ENCODE measurements at places on chromosomes 4 and X.

DNA sequence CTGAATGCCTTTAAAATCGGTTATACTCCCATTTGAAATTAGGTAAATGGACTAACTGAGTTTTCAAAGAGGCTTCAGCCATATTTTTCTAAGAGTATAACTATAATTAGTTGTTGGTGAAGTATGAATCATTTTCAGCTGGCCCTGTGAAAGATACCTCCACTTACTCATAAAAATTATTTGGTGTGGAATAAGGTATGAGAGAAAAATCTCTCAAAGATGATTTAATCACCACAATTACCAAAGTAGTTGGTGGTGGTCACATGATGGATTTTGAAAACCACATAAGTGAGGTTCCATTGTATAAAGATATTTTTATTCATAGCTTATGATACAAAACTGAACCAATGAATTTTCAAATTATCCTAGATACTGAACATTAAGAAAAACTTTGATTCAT is 9.0 kb upstream of the KLHL2 start:
- DNase-seq: no peak

DNA sequence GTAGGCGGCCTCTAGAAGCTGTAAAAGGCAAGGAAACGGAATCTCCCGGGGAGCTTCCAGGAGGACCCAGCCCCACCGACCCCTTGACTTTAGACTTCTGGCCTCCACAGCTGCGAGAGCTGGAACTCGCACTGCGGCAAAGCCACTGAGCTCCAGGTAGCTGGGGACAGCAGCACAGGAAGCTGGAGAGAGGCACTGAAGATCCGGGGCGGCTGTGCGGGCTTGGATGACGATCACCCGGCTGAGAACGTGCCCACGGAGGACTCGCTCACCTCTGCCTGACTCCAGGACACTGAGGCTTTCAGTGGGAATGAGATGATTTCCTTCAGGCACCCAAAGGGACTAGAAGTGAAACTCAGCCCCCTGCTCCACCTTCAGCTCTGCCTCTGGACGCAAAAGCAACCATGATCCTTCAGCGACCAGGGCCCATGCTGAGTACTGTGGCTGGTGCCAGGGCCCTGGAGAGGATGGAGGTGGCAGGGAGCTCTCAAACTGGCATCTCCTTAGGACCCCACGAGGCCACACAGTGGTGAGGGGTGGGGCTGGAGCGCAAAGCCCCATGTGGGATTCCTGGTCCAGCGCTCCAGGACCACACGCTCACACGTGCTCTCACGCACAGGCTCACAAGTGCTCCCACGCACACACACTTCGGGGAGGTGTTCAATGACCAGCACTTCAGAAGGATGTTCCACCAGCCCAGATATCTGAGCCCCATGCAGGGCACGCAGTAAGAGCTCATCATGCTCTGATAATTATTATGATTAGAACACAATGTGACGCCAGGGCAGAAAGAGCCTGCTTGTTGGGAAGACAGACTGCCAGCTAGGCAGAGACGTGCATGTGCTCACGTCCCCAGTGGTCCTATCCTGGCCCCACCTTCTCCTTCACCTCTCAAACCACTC is 47.2 kb downstream of the ADRA2C start:
- no peak for DNase-seq

DNA sequence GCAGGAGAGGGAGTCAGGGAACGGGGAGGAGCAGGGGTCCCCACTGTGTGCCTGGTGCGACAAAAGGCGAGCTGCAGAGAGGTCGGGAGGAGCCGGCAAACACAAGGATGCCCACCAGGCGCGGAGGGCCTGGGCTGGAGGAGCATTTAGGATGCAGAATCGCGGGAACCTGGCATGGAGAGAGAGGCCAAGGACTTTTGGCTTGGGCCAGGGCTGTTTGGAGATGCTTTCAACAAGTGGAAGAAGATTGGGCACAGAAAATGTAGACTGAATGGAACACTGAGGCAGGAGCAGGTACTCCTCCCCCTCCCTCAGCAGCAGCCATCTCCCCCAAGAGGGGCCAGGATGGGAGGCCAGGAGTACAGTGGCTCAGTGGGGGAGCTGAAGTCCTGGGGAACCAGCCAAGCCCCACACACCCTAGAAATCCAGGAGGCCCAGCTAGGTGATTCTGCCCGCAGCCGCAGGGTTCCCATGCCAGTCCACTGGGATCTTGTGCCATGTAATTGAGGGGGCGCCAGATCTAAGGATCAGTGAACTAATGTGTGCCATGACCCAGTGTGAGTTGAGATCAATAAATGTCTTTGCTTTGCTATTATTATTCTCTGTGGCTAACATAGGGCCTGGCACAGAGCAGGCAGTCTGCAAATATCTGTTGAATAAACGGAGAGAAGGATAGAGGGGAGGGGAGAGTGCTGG is 1.1 kb upstream of the ABLIM2 start:
- DNase-seq: no peak

- DNase-seq: no peak
These were observed 730.2 kb downstream of the KCTD8 start for GRCh38 chr4:43718369-43718768.

- no peak for DNase-seq
These were observed 131.7 kb downstream of the SH2D1A start for GRCh38 chrX:124478046-124478445.

- no peak for DNase-seq
These were observed 35.5 kb upstream of the SMAD1 start for GRCh38 chr4:145446184-145446583.

DNA sequence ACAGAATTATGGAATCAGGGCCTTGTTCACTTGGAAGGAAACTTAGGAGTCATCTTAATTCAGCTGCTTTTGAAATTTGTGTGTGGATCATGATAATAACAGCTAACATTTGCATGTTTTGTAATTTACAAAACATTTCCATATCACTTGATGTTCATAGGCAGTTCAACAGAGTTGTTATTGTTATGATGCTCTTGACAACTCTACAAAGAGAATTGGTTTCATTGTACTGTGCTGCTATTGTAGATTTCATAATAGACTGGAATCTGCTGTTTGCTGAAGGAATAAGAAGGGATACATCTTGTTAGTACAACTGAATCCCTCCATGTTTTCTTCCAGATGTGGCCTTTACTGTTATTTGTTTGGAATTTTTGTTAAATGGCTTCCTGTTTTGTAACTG is 83.5 kb downstream of the CNKSR2 start:
- no peak for DNase-seq
